Foreskin keratinocyte (primary cell): ENCODE measurements at places on chromosomes 7 and 10. TPM values are rescaled to one million over a fixed set of nuclear protein-coding genes. Genes with fewer than 3 reads are reported as not detected.
A peak's percentile ranks its signal among the peaks of the same experiment; 100 is the strongest.

DNA sequence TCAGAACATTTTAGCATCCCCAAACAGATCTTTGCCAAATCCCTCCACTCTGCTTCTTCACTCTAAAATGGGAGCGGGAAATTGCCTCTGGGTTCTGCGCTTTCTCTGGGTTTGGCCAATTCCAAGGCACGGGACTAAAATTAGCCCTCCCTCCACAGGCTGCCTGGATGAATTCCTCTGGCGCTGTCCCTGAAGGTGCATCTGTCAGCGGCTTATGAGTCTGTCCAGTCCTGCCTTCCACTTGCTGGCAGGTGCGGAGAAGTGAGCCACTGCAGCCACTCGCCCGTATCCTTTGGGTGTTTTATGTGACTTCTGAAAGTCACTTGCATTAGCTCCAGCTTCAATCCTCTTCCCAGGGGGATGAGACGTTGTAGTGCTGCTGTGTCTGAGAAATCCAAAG lies 121.6 kb downstream of the SH2D4B start:
- DNase-seq, result no peak

DNA sequence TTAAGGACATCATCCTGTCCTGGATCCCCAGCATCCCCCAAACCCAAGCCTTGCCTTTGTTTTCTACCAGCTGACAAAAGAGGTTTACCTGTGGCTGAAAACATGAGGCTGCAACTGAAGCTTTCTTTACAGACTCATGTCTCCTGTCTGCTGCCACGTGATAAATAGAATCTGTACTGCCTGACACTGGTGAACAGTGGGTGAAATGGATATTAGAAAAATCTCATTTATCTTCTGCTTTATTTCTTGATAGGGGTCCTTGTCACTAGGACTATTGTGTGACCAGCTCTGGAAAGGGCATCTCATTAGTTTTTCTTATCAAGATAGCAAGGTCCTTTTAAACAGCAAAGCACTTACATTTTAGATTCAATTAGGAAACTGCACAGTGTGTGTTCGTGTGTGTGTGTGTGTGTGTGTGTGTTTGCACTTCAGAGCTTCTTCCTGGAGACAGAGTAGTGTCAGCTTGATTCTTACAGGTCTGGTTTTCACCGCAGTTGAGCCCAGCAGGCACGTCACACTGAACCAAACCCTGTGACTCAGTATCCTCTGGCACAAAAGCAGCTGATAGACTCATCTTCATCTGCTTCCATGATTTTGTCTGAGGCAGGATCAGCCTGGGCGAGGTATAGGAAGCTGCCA lies 373.5 kb upstream of the CELF2 start:
- peak; percentile 82 for DNase-seq

- DNase-seq, result no peak
Observed at GRCh38 chr10:125034675-125035074, 92.8 kb downstream of the ZRANB1 start.

DNA sequence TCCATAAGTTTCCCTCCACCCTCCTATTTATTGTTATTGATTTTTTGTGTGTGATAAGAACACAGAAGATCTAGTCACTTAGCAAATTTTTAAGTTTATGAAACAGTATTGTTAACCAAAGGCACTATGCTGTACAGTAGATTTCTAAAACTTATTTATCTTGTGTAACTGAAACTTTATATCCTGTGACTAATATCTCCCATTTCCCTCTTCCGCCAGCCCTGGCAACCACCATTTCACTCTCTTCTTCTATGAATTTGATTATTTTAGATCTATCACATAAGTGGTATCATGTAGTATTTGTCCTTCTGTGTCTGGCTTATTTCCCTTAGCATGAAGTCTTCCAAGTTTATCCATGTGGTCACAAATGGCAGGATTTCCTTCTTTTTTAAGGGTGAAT lies 144.3 kb upstream of the INHBA start:
- no peak for DNase-seq

C10orf53 gene
- not detected in 2 replicates for polyA plus RNA-seq
